ENCODE measurements at places on chromosomes 13 and 19.

GRCh38 chr19:18340990-18341868, 831 bp downstream of the PGPEP1 start:
- peak; percentile 76 for DNase-seq

DNA sequence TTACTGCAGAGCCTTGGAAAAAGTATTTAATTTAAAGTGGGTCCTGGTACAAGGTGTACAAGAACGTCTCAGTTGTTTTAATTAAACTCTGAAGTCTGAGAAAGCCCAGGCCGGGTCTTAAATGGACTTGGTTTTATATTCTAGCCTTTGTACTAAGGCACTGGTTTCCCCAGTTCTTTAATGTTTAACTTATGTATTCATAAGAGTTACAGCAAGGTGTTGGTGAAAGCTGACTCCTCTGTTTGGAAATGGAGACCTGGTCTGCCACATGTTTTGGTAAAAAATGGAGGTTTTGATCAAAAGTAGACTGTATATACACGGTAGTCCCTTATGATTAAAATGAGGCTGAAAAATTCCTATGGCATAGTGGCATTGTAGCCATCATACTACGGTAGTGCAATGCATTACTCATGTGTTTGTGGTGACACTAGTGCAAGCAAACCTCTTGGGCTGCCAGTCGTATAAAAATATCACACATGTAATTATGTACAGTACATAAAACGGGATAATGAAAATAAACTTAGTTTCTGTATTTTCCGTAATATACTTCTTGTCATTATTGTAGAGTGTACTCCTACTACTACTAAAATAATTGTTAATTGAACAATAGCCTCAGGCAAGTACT, 883.4 kb upstream of the SPRY2 start:
- no peak for DNase-seq

GRCh38 chr13:44397766-44398223, 24.2 kb downstream of the SERP2 start:
- no peak for DNase-seq

GRCh38 chr13:109154546-109154945, 525.1 kb downstream of the MYO16 start:
- DNase-seq, result no peak

DNA sequence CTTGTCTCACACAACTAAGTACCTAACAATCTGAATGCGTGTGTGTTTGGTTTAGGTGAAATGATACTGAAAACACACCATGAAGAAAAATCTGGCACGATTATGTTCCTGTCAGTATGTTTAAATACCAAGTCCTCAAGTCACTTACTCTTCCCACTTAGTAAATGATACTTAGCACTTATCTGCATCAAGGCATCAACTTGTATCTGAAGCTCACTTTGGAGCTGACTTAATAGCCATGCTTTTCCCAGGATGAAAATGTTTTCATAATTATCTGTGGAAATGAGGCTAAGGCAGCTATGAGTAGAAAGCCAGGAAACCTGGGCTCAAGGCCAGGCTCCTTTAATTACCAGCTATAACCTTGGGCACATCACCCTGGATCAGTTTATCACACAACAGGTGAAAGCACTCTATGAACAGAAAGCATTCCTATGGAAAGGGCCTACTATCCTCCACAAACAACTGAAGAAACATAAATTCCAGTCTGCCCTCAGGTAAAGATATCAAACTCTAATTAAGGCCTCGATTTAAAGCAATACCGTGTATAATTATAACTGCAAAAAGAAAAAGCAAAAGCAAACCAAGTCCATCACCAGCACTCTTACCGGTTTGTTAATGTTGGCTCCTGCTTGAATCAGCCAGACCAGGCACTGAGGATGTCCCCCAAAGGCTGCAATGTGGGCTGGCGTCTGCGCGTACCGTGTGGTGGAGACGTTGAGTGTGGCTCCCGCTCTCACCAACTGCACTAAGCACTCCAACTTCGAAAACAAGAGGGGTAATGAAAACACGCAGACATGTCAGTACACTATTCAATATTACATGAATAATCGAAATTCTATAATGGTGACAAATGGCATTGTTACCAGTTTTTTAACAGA, 4.6 kb downstream of the ANKRD10 start:
- DNase-seq, result no peak

- DNase-seq, result peak; percentile 78
Measured at GRCh38 chr13:51222037-51222685, at the start of gene FAM124A. TSS of gene FAM124A (plus strand) at chr13:51222398. CDS start at chr13:51222502, 104 bp downstream.

GRCh38 chr19:42129399-42130253, 2.6 kb downstream of the POU2F2 start:
- DNase-seq, result no peak

DNA sequence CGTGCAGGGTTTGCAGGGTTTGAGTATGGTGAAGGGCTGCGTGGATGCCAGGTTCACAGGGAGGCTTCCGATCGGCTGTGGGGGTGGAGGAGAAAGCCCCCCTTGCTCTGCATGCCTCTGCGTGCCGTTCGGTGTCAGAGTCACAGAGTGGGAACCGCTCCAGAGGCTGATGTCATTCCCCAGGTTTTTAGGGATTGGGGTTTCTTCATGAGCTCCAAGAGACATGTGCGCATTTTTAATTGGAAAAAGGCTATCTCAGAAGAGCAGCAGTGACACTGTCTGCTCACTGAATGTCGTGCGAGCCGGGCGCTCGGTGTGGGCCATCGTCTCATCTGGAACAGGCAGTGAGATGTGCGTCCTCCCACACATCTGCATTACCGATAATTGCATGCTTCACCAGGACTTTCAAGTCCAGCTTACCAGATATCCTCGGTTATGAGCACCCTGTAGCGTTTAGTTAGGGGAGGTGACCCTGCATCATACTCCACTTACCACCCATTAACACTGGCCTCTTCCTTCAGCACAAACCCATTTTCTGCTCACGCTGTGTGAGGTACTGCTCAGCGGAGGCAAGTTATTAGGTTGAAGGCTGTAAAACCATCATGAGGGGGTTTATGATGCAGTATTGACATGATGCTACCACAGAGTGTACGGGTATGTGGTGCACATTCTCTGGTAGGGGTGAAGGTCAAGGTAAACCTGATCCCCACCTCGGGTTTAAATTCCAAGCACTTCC, 1.7 kb downstream of the MCF2L start:
- DNase-seq, result no peak

DNA sequence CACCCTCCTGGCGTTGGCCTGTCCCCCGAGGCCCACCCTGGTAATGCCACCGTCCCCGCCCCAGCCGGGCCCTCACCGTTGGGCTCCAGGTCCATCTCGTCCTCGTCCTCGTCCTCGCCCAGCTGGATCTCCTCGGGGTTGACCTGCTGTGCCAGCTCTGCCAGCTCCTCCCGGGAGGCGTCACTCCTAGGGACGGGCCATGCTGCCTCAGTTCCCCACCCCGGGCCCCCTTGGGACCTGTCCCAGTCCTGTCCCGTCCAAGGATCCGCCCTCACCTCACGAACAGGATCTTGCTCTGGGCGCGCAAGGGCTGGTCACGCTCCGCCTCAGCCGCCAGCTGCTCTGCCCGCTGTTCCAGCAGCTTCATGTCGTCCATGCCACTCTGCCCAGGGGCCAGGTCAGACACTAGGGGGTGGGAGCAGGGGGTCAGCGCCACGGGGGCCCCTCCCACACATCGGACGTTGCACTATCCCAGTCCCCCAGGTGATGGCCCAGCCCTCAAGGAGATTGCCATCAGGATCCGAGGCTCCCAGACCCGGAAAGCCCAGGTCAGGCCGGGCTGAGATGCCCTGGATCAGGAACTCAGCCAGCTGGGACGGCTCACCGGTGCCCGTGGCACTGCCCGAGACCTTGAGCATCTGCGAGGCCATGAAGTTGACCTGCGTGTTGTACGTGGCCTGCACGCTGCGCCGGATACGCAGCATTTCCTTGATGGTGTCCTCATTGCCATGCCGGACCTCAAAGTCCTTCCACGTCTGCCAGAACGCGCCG, 9.5 kb downstream of the XAB2 start:
- no peak for DNase-seq

- no peak for DNase-seq
Measured at GRCh38 chr13:22736084-22736767, 444.6 kb upstream of the SGCG start.

GRCh38 chr19:36773223-36773579, 594 bp upstream of the ZNF850 start:
- DNase-seq, result no peak

DNA sequence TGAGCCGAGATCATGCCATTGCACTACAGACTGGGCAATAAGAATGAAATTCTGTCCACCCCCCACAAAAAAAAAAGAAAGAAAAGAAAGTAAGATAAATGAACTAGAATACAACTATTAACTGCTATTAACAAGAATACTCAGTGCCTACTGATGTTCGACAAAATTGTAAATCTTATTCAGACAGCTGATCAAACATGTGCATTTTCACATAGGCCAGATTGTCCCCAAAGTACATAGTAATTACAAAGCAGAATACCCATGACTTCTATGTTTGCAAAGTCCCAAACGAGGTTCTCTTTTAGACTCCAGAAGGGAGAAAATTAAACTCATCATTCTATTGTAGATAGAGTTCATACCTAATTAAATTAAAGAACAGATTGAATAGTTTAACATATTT, 113.4 kb downstream of the UFM1 start:
- DNase-seq, result no peak

DNA sequence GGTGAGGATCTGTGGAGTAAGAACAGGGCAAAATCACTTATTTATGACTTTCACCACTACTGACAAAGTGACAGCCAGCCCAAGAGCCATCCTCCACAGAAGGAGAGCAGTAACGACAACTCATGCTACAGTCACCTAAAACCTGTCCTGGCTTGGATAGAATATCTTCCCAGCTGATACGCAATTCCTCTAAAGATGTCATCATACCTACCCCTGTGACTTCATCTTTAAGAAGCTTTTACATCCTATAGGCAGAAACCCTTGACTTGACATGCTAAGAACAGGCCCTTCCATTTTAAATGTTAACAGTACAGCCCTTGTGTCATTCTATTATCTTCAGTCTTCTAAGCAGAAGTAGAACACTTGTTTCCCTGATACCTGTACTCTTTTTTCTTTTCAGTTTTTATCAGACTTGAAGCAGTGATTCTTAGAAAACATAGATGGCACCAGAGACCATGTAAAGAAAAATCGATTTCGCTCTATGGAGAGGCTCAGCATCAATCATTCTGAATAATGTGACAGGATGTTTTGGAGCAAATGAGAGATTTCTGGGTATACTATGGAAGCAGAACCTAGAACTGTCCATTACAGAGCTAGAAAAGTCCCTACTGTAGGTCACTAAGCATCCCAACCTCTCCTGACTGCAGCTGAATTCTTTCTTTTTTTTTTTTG, 20.1 kb downstream of the STOML3 start:
- no peak for DNase-seq

GRCh38 chr19:56423985-56424353, 19.8 kb downstream of the ZNF583 start:
- DNase-seq, result no peak

- peak; percentile 87 for DNase-seq
Measured at GRCh38 chr19:34041925-34042521, 130.3 kb upstream of the LSM14A start.

- DNase-seq, result no peak
Measured at GRCh38 chr13:92103689-92104153, 705.3 kb downstream of the GPC5 start.

DNA sequence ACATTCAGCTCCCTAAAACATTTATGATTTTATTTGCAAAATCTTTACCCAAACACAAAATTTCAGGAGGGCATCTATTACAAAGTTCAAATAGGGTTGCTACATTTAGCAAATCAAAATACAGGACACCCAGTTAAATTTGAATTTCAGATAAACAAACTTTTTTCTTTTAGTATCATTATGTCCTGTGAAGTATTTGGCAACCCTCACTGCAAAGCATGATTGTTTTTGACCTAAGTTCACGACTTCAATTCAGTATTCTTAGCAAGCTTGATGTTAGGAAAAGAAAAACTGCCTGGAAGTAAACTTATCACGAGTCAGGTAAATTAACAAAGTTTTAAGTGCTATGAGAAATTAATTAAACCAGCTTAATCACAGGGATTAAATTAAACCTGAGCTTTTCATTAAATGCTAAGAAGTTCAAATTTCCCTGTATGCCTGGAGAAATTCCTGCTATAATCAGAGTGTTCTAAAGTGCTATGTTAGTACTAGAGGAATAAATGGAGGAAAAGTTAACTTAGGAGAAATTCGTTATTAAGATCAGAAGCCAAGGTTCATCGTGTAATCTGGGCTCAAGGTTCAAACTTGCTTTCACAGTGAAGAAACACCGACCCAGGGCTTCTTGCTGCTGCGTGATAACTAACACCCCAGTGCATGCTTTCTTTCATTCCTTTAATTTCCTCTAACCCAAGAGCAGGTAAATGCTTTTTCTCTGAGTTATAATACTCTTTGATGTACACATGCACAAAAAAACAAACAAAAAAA, 298.1 kb downstream of the FOXO1 start:
- no peak for DNase-seq

GRCh38 chr19:30029721-30030510, 87.9 kb downstream of the URI1 start:
- DNase-seq, result no peak

DNA sequence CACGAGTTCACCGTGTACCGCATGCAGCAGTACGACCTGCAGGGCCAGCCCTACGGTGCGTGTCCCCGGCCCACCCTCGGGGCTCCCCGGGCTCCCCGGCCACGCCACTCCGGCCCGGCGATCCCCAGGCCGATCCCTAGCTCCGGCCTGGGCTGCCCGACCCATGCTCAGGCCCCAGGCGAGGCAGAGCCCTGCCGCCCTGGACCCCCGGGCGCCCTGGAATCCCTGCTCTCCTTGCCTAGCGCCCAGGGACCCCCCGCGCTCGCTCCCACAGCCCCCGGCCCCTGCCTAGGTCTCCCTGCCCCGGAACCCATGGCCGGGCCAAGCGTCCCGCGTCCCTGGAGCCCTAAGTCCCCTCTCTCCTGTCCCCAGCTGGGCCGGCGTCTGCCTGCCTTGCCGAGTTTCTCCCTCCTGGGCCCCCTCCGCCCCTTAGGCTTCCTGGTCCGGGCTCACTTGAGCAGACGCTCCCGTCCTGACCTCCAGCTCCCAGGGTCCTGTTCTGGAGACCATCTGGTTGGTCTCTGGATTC, 494 bp downstream of the NCLN start:
- no peak for DNase-seq

GRCh38 chr19:3478409-3479176, 1.7 kb downstream of the SMIM24 start:
- DNase-seq, result no peak

DNA sequence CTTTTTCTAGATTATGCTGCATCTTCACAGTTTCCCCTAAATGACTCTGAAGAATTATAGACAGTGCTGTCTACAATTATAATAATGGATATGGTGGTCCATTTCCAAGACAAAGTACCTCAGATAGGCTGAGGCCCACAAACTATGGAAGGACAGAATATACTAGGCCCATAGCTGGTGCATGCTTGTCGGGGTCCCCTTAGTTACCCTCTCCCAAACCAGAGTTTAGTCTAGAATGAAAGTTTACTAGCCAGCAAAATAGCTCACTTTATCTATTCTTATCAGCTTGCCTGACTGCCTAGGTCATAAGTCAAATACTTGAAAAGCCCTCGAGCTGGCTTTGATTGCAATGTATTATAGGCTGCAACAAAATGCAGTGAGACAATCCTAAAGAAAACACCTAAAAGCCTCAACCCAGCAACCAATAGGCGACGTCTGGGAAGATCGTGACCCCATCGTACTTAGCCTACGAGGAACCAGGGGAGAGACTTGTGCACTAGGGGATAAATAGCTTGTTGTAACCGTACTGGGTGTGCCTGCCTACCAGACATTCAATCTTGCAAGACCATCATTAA, 785 bp upstream of the IGFL2 start:
- DNase-seq, result no peak

- no peak for DNase-seq
Measured at GRCh38 chr13:59299584-59299983, 864.1 kb downstream of the DIAPH3 start.

Measured in Right ventricle myocardium inferior (tissue), 1 donor.